Activated CD4-positive, alpha-beta memory T cell treated with anti-CD3 and anti-CD28 coated beads, Interleukin-2, amount 10 ng/mL, durations not matched to agents 7 days and 5 days (primary cell): ENCODE measurements at places on chromosomes 3 and 15.

DNA sequence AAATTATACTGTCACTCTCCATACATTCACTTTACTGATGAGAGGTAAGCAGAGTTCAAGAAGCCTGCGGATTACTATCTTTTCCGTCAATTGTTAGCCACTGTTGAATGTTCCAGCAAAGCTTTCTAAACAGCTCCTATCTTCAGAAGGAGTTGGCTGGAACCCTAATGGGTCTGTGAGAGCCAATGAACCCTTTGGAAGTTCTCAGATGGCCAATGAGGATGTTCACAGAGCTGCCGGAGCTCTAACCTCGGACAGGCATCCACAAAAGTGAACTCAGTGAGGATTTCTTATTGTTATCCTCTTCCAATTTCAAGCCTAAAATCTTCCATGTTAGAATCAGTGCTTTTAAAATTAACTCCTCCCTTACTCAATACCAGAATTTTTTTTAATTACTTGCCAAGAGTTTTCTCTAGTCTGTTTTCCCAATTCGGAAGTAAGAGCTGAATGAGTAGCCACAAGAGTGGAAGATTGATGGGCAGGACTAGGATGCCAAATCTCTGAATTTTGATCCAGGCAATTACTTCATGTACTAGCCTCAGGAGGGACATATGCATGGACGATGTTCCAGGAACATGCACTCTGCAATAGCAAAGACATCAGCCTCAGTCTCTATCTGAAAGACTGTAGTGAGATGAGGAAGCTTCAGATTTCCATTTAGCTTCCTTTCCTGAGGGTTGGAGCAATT, 78.1 kb downstream of the AGBL1 start:
- no peak for DNase-seq

GRCh38 chr3:141218162-141218835, 13.3 kb upstream of the PXYLP1 start:
- DNase-seq, result no peak

DNA sequence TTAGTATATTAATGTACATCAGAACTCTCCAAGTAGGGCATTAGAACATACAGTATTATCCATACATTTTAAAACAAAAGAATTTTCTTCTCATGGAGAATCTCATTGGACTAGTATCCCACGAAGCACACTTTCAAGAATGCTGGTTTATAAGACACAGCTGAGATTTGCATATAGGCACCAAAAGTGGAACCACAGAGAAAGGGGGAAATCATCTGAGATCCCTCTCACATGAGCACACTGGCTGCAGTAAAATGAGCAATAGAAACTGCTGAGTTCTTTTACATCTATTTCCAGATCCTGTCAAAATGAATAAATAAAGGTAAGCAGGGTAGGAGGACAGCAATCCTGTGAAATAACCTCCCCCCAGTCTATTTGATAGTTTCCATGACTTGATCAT, 665.3 kb downstream of the FHIT start:
- no peak for DNase-seq

- peak; percentile 68 for DNase-seq
Observed at GRCh38 chr3:67947808-67948508, 293.5 kb upstream of the SUCLG2 start.

DNA sequence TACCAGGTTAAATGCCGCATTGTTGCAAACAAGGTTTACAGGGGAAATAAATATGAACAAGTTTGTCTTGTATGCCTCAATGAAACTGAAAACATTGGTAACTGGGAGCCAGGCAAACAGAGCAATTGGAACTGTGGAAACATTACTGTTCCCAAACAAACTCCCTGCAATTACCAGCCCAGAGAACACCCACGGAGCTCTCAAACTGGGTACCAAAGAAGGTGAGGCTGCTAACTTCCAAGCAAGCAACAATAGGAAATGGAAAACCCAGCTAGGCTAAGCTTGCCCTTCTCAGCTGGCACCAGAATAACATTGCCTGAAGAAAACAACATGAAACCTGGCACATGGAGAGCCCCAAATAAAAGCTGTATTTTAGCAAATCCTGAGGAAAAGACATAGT, 218.9 kb upstream of the THRB start:
- DNase-seq, result no peak

DNA sequence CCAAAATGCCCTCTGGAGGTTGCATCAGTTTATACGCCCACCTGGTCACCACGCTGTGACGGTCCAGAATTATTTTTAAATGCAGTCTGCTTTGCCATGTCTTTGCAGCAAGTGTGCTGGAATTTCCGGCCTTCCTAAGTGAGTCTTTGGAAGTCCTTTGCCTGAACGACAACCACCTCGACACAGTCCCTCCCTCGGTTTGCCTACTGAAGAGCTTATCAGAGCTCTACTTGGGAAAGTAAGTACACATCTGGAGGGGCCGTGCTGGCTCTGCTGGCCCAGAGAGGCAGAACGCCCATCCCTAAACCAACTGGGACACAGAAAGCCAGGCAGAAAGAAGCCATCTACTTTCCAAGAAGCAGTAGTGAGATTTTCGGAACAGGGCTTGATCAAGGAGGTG, 101.8 kb downstream of the LRRK1 start:
- peak; percentile 8 for DNase-seq

- no peak for DNase-seq
Observed at GRCh38 chr3:65490114-65490513, 548.6 kb downstream of the MAGI1 start.

- DNase-seq, result no peak
Observed at GRCh38 chr15:55407498-55408011, 604 bp downstream of the CCPG1 start.

GRCh38 chr15:100537331-100537730, 8.6 kb upstream of the CERS3 start:
- DNase-seq, result no peak

- no peak for DNase-seq
Observed at GRCh38 chr3:24645047-24645446, 150.4 kb upstream of the THRB start.

- DNase-seq, result no peak
Observed at GRCh38 chr3:114374433-114374990, 80.7 kb downstream of the TIGIT start.

GRCh38 chr15:89161666-89162065, 59.7 kb downstream of the RLBP1 start:
- DNase-seq, result no peak

DNA sequence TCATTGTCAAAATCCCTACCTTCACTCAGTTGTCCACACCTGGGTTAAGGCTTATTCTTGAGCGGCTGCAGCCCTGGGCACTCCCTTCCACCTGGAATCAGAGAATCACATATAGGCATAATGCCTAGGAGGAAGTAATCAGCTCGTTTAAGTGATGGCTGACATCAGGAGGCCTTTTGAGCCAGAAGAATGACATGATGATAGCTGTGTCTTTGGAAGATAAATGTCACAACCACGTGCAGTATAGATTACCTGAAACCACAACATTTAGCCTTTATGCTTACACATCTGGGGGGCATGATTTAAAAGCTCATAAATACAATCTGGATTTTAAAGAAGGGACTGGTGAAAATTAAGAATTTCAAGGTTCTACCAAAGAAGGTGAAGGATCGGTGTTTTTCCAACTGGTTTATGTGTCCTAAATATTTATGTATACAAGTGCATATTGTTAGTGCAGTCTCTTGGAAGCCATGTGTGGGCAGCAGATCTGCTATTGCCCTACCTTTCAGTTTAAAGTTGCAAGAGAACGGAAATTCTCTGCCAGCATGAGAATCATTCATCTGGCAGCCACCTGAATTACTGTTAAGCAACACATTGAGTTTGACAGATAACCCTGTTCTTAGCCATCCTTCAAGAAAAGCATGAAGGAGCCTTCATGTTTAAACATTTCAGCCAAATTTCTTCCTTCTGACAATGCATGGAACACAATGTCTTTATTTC, 163.4 kb upstream of the NR2E3 start:
- DNase-seq, result no peak

DNA sequence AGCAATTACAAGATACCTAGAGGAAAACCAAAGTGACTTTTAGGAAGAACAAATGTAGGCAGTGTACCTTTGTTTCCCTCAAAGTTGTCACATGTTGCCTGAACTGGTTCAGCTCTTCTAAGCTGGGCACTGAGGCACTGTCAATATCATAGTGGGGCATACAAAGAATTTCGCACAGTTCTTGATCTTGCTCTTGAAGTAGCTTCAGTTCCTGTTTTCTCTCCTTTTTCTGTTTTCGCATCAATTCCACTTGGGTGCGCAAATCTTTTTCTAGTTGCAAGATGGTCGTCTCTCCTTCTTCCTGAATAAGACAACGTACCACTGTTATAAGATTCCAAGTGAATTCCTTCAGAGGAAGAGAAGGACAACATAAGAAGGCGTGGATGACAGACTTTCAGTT, 12.7 kb downstream of the PRC1 start:
- no peak for DNase-seq

- DNase-seq, result no peak
Observed at GRCh38 chr3:178078953-178079352, 457.3 kb upstream of the KCNMB2 start.

DNA sequence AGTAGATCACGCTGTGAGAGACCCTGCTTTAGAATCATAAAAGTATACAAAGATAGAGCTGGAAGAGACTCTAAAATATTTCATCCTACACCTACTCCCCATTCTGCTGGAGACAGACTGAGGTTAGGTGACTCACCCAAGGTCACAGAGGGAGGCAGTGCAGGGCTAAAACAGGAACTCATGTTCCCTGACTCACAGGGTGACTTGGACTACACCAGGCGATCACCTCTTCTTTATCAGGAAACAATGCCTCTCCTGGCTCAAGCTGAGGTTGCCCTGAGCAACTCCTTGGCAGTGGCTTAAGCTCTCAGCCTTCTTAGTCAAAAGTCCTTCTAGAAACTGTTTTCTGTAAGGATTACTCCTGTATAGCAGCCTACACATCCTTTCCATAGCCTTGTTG, 26.4 kb upstream of the TNFAIP8L3 start:
- no peak for DNase-seq

- no peak for DNase-seq
Observed at GRCh38 chr3:30354513-30354912, 251.9 kb upstream of the TGFBR2 start.

GRCh38 chr3:190673148-190673547, 159.3 kb downstream of the IL1RAP start:
- DNase-seq, result no peak

DNA sequence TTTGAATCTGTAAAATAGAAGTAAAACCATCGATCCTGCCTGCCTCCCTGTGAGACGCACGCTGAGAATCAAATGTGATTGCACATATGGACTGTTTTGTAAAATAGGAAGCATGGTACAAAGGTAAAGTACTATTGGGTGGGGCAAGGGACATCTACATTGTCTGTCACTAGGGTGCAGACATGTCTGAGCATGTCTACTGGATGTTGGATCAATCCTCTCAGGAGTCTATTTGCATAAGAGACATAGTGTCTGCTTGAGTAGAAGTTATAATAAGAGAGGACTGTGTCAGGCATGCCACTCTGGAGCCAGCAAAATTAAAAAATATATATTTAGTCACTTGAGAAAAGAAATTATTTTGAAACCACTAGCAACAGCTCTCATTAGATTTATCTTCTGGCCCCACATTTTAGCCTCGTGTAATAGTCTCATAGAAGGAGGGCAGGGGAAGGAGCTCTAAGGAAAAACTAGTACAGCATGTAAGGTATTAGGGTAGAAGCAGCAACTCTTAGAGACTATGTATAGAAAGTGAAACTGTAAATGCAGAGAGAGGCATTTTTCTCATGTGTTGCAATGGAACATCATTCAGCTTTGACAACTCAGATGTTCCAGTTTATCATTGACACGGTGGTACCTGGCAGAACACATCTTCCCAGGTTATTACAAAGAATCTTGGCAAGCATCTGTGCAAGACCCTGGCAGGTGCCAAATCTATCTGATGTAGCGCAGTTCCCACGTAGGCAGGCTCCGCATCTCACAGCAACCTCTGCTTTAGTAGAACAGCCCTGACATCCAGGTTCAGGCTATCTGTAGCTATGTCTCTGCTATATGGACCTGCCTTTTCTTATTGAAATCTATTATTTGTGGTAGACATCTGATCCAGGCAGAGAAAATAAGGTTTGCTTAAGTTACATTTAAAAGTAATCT, 85.2 kb upstream of the CHL1 start:
- DNase-seq, result no peak

- DNase-seq, result no peak
Observed at GRCh38 chr15:100201376-100202280, 140.1 kb downstream of the ADAMTS17 start.

- DNase-seq, result no peak
Observed at GRCh38 chr3:102189956-102190723, 244.7 kb upstream of the ZPLD1 start.

DNA sequence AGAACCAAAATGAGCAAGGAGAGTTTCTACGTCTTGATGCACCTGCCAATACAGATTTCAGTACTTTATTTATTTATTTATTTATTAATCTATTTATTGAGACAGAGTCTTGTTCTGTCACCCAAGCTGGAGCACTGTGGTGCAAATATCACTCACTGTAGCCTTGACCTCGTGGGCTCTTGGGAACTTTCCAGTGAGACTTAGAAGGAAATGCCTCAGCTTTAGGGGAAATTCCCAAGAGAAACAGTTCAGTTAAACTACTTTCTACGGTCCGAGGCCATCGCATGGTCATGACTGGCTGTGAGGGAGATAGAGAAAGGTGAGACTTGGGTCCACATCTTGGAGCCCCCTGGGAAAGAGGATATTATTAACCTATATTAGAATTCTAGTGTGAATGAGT, 47.0 kb upstream of the HERC1 start:
- DNase-seq, result no peak

GRCh38 chr3:129892857-129893580, 492 bp downstream of the TMCC1 start:
- peak; percentile 74 for DNase-seq
